Smooth muscle cell of the pulmonary artery (primary cell): ENCODE measurements at places on chromosomes 3 and 15. TPM values are rescaled to one million over a fixed set of nuclear protein-coding genes. Genes with fewer than 3 reads are reported as not detected.

Gene SH2D7
- not detected in 2 replicates for total RNA-seq

Gene PFN2
- 204 and 243 TPM in 2 replicates for total RNA-seq

Gene HRG
- total RNA-seq: not detected in 2 replicates

Gene ARHGEF26
- total RNA-seq: 1.4 and 1.5 TPM in 2 replicates

Gene USP13
- 8.6 and 10.6 TPM in 2 replicates for total RNA-seq
